Naive thymus-derived CD4-positive, alpha-beta T cell (primary cell): ENCODE measurements at places on chromosomes 7 and 10. TPM values are rescaled to one million over a fixed set of nuclear protein-coding genes. Genes with fewer than 3 reads are reported as not detected.

- no peak for DNase-seq
- H3K36me3 ChIP-seq, result no peaks in the 10 kb centered on the region
- no peaks in the 10 kb centered on the region for H3K4me1 ChIP-seq
- H3K27me3 ChIP-seq, result no peaks in the 10 kb centered on the region
- H3K4me3 ChIP-seq, result no peak overlapping the region
Observed at GRCh38 chr10:4431114-4431863, 394.7 kb upstream of the AKR1E2 start.

DNA sequence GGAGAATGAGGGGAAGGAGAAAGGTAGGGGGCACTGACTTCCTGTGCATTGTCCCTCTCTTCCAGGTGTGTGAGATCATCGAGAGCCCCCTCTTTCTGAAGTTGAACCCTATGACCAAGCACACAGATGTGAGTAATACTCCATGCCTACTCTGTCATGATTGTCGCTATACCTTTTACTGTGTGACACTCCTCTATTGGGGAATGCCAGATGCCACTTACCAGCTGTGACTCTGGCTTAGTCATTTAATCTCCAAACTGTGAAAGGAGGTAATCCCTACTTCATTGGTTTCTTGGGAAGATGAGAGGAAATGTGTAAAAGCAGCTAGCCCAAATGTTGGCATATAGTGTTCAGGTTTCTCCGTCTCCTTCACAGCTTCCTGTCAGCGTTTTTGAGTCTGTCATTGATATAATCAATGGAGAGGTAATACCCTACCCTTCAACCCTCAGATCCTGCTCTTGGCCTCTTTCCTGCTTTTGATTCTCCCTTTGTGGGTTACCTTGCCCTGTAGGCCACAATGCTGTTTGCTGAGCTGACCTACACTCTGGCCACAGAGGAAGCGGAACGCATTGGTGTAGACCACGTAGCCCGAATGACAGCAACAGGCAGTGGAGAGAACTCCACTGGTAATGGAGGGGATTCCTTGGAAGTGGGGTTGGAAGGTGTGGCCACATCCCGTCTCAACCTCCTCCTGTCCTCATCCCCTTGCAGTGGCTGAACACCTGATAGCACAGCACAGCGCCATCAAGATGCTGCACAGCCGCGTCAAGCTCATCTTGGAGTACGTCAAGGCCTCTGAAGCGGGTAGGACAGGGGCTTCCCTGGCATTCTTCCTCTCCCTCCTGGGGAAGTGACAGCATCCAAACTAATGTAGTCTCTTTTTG is 2.0 kb downstream of the COPS6 start:
- H3K36me3 ChIP-seq, result peaks cover 6% of the 10 kb centered on the region
- no peak overlapping the region for H3K4me3 ChIP-seq
- no peaks in the 10 kb centered on the region for H3K27me3 ChIP-seq
- no peak for DNase-seq

DNA sequence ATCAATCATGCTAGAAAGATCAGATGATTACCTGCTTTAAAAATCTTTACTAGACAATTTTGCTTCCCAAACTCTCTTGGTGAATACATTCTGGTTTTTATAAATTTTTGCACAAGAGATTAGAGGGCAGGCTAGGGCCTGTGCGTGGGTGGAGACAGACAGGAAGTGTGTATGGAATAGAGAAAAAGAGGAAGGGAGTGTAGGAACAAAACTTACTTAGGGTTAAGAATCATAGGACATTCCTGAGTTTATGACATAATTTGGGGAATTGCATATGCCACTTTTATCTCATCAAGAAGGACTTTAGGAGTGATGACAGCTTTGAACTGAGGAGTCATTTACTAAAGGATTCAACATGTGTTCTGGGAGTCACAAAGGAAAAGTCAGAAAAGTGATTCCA is 31.3 kb downstream of the LAMB1 start:
- H3K4me3 ChIP-seq, result no peak overlapping the region
- H3K36me3 ChIP-seq, result no peaks in the 10 kb centered on the region
- DNase-seq, result no peak
- H3K27me3 ChIP-seq, result no peaks in the 10 kb centered on the region

- no peak overlapping the region for H3K4me3 ChIP-seq
- no peak overlapping the region for H3K27ac ChIP-seq
- H3K27me3 ChIP-seq, result no peaks in the 10 kb centered on the region
- H3K4me1 ChIP-seq, result no peaks in the 10 kb centered on the region
Observed at GRCh38 chr7:38563741-38564140, 67.4 kb downstream of the AMPH start.

GRCh38 chr10:93485690-93486089 is 3.6 kb upstream of the MYOF start:
- no peak overlapping the region for H3K4me3 ChIP-seq
- no peaks in the 10 kb centered on the region for H3K36me3 ChIP-seq
- peaks cover 9% of the 10 kb centered on the region for H3K27me3 ChIP-seq
- DNase-seq, result no peak

ACTA2 gene
- 1.3 TPM for total RNA-seq
